ENCODE measurements at places on chromosomes 11 and 22.

DNA sequence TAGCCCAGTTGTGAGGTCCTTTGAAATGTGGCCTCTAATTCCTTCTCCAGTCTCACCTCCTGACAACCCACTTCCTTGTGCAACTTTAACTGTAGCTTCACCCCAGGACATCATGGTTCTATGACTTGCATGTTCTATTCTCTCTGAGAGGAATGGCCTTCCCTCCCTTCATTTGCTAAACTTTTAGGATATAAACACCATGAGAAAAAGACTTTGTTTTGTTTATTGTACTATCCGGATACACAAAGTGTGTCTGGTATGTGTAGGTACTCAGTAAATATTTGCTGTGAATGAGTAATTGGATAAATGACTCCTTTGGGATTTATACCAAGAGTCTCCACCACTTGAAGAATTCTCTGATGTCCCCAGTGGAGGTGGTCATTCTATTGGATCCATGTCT is 547.6 kb downstream of the INSC start:
- DNase-seq, result no peak

GRCh38 chr22:23696326-23696851 is 5.6 kb downstream of the RGL4 start:
- no peak for DNase-seq

DNA sequence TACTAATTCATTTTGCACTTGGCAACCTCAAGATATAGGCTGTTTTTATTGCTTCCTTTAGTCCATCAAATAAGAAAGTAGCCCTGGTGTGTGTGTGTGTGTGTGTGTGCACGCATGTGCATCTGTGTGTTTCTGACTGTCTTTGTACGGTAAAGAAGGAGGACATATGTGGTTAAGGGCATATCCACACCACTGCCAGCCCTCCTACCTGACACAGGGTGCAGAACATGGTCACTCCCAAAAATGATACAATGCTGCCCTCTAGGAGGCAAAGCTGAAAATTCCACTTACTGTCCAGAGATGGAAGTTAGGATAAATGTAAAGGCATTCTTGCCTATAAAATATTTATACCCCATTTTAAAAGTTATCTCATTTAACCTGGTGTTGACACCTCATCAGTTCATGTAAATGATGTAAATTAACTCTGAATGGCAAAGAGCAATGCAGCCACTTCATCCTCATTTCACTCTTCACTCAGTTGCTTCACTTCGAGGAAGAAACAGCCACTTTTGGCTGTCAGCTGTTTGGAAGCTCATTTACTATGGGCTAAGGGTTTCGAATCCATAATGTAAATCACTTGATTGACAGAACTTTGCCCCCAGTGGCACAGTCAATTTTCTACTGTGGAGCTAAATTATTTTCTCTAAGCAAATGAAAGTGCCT is 83.1 kb upstream of the MTNR1B start:
- DNase-seq, result no peak

- DNase-seq, result no peak
Observed at GRCh38 chr22:48233586-48233985, 1471.1 kb downstream of the TBC1D22A start.

Data from BJ (cell line).